ENCODE measurements at places on chromosomes 4 and X. TPM values are rescaled to one million over a fixed set of nuclear protein-coding genes. Genes with fewer than 3 reads are reported as not detected.

The CT55 gene
- not detected for total RNA-seq

DNA sequence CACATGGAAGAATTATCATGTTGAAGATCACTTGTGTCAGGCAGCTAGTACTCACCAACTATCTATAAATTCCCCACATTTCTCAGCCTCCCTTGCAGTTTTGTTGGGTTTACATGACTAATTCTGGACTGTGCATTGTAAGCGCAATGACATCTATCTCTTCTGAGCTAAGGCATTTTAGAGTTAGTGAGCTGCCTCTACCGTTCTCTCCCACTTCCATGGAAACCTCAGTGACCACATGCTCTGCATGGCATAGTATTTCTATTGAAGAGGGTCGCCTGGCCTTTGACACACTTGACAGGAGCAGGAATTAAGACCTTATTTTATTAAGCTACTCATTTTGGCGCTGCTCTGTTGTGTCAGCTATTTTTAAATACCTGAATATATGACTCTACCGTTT, 67.5 kb upstream of the NPY2R start:
- no peak for DNase-seq

GRCh38 chr4:52051615-52052474, 741 bp downstream of the SPATA18 start:
- no peak for DNase-seq

- DNase-seq = no peak
Observed at GRCh38 chr4:128386761-128387599, 99.4 kb upstream of the PGRMC2 start.

- DNase-seq = no peak
Observed at GRCh38 chr4:40570348-40571077, 59.2 kb downstream of the RBM47 start.

GRCh38 chr4:74042681-74043080, 4.2 kb upstream of the CXCL3 start:
- no peak for DNase-seq

- DNase-seq = no peak
Observed at GRCh38 chrX:45602151-45602550, 401.5 kb upstream of the DIPK2B start.

GRCh38 chrX:10897768-10898167, 213.4 kb upstream of the HCCS start:
- DNase-seq = no peak

GRCh38 chr4:83388313-83388676, 53.6 kb upstream of the HPSE start:
- DNase-seq = peak; percentile 71

- DNase-seq = no peak
Observed at GRCh38 chrX:151796576-151796975, 62.0 kb downstream of the CNGA2 start.

GRCh38 chrX:155231163-155231562, 14.9 kb downstream of the VBP1 start:
- no peak for DNase-seq

DNA sequence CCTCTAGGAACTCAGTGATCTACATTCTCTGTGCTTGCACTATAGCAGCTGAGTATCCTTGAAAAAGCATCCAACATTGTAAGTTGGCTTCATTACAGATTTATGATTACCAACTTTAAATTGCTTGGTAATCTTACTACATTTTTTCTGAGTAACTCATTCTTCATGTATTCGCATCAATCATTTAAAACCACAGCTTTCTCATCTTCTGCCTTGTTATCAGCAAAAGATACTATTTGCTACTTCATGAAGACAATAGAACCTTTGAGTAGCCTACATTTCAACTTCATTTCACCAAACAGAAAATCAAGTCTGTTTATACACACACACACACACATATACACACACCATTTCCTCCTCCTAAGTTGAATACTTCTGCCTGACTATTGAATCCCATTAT, 6.2 kb upstream of the DCAF8L2 start:
- no peak for DNase-seq

- DNase-seq = no peak
Observed at GRCh38 chrX:24369816-24370215, 9.4 kb downstream of the SUPT20HL1 start.

GRCh38 chrX:93319609-93320008, 353.8 kb downstream of the NAP1L3 start:
- no peak for DNase-seq

DNA sequence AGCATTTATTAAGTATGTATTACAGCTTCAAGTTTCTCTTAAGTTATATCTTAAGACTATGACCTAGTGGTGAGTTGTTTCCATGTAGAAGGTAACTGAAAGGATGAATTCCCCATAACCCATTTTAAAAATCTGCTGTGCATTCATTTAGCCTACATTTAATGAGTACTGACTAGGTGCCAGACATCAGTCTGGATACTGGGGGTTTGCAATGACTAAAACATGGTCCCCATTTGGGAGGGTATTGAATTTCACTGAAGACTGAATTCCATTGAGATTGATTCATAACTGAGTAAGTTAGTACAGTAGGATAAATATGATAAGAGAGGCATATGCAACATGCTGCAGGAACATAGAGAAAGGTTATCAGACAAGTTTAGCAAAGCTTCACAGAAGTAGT, 241.5 kb downstream of the FRAS1 start:
- no peak for DNase-seq

- no peak for DNase-seq
Observed at GRCh38 chr4:173146456-173146855, 22.2 kb upstream of the GALNT7 start.

The RNF212 gene
- total RNA-seq = 7.7 TPM

The CENPI gene
- 1.3 TPM for total RNA-seq

The C1GALT1C1 gene
- 14.1 TPM for total RNA-seq

The FAM120C gene
- 21.3 TPM for total RNA-seq

The CLIC2 gene
- total RNA-seq = 0.73 TPM

DNA sequence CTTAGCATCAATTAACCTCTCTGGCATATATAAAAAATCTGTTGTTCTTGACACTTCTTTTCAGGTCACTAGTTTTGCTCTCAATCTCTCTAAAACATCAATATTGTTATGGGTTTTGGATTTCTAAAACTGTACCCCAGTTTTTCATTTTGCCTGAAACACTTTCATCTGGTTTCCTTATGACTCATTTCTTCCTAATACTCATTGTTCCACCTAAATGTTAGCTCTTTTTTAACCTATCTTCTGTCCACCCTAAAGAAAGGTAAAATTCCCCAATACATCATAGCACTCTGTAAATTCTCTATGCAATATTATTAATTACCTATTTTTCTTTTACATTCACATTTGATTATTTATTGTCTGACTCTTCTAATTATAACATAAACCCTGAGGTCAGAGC, 575.5 kb upstream of the NDST4 start:
- DNase-seq = no peak

DNA sequence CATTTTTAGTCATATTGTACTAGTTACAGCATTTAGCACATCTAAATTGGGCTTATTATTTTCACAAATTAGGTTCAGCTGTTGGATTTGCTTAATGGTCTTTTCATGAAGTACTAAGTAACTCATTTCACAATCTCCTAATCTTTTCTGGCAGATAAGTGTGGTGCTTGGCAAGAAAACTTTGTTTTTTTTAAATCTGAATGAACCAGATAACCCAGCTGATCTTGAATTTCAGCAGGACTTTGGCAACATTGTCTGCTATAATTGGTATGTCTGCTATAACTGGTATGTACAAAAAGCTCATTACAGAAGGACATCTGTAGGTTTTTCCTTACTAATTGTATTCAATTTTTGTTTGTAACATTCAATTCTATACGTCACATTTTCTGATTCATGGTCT, 22.7 kb downstream of the WDR19 start:
- no peak for DNase-seq

- DNase-seq = no peak
Observed at GRCh38 chr4:137238456-137239162, 293.7 kb downstream of the PCDH18 start.

The BEX1 gene
- total RNA-seq = not detected

DNA sequence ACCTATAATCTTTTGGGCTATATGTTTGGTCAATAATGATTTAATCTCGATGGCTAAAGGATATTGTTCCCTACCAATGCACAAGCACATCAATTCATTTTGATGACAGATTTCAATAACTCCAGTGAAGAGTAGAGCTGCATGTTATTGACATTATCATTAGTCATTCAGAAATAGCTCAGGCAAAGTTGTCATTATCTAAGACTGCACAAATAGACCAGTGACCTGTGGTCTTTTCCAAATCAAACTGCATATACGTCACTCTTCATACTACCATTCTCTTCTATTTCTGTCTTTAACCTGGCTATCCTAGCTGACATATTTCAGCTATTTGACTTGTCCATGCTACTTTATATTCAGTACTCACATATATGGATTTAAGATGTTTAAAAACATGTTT, 1050.8 kb downstream of the C4orf33 start:
- no peak for DNase-seq

The PPARGC1A gene
- not detected for total RNA-seq

- no peak for DNase-seq
Observed at GRCh38 chrX:136259543-136259942, 8.3 kb upstream of the MAP7D3 start.

GRCh38 chrX:119692191-119693039, 553 bp downstream of the SEPTIN6 start:
- DNase-seq = peak; percentile 76

The KLF3 gene
- 125 TPM for total RNA-seq

The DOK7 gene
- total RNA-seq = not detected

GRCh38 chrX:23900220-23900797, 7.4 kb downstream of the APOO start:
- DNase-seq = no peak

DNA sequence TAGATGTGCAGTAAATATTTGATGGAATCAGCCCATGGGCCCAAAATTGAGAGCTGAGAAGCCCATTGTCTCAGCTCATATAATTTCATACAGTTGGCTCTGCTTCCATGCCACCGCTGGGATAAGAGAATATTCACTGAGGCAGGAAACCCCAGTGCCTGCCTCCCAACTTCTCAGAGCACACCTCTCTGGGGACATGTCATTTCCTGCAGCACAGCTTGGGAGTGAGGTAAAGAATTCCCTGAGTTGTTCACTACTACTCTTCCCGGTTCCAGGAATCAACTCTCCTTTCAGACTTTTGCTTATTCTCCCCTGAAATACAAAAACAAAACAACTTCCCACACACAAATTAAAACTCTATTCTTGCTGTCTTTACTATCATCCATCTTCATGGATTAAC, 389.3 kb downstream of the MAPK10 start:
- DNase-seq = no peak

DNA sequence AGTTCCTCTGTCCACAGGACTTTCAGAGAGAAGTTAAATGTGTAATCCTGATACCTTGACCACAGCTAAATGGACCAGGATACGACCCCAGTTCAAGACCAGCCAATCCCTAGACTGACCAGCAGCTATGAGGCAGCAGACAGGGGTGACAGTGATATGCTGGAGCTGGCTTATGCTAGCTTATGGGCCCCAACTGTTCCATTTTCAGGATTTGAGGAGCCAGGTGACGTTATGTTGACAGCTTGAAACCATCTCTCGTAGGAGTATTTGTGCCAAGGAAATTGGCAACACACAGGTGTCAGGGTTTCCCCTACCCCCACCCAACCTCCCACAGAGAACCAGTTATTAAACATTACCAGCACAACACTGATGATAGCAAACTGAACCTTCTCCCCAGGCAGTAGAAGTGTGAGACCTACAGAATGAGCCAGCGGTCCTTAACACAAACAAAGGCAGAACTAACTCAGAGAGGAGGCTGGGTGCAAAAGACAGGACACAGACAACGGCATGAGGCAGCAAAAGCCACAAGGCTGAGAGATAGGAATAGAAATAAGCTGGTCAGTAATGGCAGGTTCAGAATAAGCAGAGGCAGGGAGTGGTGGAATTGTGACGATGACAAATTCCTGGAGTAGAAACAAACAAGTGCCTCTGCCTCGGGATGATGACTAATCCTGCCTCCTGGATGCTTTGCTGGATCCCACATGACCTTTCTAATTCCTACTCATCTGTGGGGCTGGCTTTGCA, 85.6 kb upstream of the CPEB2 start:
- DNase-seq = no peak

DNA sequence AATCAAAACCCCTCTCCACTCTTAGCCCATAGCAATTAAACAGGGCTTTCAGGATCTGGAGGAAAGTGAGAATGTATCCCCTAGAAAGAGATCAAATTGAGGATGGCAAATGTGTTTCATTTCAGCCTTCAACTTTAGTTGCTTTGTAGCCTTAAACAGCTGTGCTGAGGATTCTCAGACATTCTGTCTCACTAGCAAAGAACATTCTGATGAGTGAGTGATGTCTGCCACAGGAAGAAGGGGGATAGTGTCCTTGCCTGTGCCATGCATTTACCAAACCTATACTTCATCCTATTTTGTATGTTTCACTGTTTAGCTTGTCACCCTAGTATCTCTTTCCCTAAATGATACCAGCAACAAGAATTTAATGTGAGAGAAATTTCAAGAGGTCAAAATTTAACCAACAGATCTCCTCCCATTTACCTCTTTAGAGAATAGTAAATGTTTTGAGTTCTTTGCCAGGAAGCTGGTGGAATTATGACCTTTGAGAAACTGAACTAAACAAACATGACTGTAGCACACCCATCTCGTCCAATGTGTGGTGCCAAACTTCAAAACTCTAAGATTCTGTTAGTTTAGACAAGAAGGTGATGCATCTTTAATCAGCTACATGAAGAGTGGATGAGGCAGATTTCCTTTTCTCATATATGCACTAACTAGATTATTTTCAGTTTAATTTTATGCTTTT, 165.6 kb downstream of the PALLD start:
- DNase-seq = no peak

Measured in naive thymus-derived CD8-positive, alpha-beta T cell (primary cell).